ENCODE measurements at places on chromosomes 5 and 9.

- no peak for DNase-seq
Observed at GRCh38 chr5:61701877-61702602, 370.0 kb downstream of the ZSWIM6 start.

GRCh38 chr9:70352802-70353201 is 61.7 kb downstream of the KLF9 start:
- no peak for DNase-seq

GRCh38 chr9:13144166-13144775 is 135.2 kb downstream of the MPDZ start:
- DNase-seq: no peak

GRCh38 chr5:78574131-78574673 is 74.4 kb downstream of the LHFPL2 start:
- no peak for DNase-seq
